Activated CD4-positive, alpha-beta T cell treated with anti-CD3 and anti-CD28 coated beads, Interleukin-2, amount 10 ng/mL, durations not matched to agents 7 days and 5 days (primary cell): ENCODE measurements at places on chromosomes 7 and 10. TPM values are rescaled to one million over a fixed set of nuclear protein-coding genes. Genes with fewer than 3 reads are reported as not detected.

Gene GIMAP2
- 97.7 TPM for total RNA-seq

DNA sequence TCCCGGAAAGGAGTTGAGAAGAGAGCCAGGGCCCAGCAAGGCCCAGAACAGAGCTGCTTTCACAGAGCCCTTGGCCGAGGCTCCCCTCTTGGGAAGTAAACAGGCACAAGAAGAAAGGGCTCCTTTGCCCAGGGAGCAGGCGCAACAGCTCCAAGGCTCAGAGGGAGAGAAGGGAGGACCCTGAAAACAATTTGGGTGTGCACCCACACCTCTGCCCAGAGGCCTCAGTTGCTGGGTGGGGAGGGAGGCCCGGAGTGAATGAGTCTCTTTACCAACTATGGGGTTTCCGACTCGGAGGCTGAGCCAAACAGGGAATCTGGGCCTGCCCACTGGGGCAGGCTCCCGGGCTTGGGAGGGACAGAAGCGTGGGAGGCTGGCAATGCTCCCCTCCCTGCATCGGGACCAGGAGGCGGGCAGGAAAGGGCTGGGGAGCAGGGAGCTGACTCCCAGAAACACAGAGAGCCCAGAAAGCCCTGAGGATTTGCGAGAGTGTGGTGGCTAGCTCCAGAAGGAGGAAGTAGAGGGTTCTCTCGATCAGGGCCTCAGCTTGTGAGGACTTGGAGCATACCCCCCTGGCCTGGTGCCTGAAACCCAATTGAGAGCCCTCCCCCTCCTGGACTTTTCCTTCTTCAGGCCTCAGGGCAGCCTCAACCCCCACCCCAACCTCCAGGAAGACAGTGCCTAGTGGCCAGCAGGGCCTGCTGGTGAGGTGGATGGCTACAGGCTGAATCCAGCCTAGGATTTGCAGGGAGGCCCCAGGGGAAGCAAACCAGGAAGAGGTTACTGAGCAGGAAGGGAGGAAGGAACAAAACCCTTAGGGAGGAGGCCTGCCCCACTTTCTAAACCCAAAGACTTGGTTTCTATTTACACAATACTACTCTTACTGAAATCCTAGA, 6.2 kb downstream of the C10orf105 start:
- H3K27me3 ChIP-seq: no peaks in the 10 kb centered on the region
- DNase-seq: no peak
- no peaks in the 10 kb centered on the region for H3K36me3 ChIP-seq
- H3K4me1 ChIP-seq: peaks cover 58% of the 10 kb centered on the region

DNA sequence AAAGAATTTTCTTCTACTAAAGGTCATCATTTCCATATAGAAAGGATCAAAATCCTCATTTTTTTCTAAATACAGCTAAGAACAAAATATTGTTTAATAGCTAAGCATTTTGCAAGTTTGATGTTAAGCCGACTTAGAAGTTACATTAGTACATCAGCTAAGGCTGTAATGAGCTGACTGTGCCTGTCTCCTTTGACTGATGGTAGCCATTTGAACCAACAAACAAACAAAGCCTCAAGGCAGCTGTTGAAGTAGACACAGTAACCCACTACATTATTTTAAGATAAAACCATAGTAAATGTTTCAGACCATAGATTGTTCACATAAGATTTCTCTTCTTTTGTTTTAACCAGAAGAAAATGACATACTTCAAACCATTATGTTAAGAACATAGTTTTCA, 210.9 kb upstream of the VSTM2A start:
- no peaks in the 10 kb centered on the region for H3K27me3 ChIP-seq
- no peaks in the 10 kb centered on the region for H3K4me1 ChIP-seq
- H3K27ac ChIP-seq: no peak overlapping the region
- DNase-seq: no peak
- no peak overlapping the region for H3K4me3 ChIP-seq

DNA sequence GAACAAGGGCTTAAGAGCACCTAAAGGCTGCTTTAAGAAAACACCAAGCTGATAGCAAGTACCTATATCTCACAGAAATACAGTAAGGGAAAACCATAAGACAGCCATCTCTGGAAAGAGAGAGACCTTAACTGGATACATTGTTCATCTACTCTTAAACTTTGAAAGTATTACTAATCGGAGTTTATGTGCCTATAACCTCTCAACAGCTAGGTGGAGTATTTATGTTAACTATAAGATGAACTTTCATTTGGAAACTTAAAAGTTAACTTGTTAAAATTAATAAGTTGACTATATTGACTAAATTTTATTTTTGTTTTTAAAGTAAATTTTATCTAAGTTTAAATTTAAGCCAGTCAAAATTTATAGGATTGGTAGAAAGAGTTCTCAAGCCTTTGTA, 90.6 kb downstream of the USP6NL start:
- no peak for DNase-seq
- no peak overlapping the region for H3K4me3 ChIP-seq
- H3K4me1 ChIP-seq: peaks cover 14% of the 10 kb centered on the region
- no peak overlapping the region for H3K27ac ChIP-seq

DNA sequence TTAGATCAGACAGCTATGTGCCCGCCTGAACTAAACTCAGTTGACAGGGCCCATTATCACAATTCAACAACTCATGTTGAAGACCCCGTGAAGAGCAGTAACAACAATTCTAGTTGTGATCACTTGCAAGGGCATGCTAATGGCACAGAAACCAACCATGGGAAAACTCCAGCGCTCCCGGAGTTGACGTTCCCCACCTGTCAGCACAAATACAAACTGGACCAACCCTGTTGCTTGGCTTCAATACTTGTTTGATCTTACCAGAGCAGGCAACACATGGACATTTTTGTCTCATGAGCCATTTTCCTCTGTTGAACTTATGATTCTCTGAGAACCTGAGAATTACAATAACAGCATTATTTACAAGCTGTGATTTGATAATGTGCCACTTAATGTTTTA, 119.0 kb upstream of the LANCL2 start:
- no peak overlapping the region for H3K27ac ChIP-seq
- H3K36me3 ChIP-seq: no peaks in the 10 kb centered on the region
- DNase-seq: no peak

Gene HSPA12A
- total RNA-seq: 0.08 TPM

Gene CARD11
- total RNA-seq: 167 TPM

Gene HK1
- 127 TPM for total RNA-seq

Gene HOXA9
- not detected for total RNA-seq

DNA sequence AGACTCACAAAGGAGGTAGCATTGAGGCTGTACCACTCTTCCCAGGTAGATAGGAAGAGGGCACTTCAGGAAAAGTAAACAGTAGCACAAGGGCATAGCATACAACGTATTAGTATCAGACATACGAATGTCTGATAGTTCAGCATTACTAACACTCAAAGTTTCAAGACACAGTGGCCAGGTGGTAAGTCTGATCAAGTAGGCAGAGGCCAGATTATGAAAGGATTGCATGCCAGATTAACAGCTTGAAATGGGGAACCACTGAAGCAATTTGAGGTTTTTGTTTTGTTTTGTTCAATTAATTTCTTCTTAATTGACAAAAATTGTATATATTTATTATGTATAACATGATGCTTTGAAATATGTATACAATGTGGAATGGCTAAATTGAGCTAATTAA, 45.7 kb upstream of the IL6 start:
- peaks cover 33% of the 10 kb centered on the region for H3K36me3 ChIP-seq
- no peak for DNase-seq
- H3K4me1 ChIP-seq: peaks cover 57% of the 10 kb centered on the region
- peaks cover 29% of the 10 kb centered on the region for H3K27me3 ChIP-seq
- peak overlapping the region; percentile 85 for H3K27ac ChIP-seq
- H3K4me3 ChIP-seq: no peak overlapping the region

- H3K4me3 ChIP-seq: no peak overlapping the region
- DNase-seq: no peak
- H3K27ac ChIP-seq: no peak overlapping the region
- H3K36me3 ChIP-seq: no peaks in the 10 kb centered on the region
- no peaks in the 10 kb centered on the region for H3K4me1 ChIP-seq
These were observed 78.0 kb downstream of the ADAM22 start for GRCh38 chr7:88012086-88012485.

DNA sequence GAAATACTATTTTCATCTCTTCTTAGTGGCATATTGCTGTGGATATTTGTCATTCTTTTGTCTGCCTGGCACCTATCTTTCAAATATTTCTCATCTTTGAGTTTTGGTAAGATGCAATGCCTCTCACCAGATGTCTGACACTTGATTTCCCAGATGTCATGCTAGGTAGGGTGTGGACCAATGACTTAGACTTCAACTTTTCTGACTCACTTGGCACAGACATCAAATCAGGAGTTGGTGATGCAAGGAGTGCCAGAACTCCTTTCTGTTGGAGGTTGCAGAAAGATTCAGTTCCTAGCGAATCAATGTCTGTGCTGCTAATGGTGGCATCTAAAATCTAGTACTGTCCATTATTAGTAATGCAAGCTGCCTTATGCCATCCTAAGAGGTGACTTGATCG, 216.9 kb upstream of the FERD3L start:
- no peak overlapping the region for H3K27ac ChIP-seq
- H3K4me1 ChIP-seq: no peaks in the 10 kb centered on the region
- no peaks in the 10 kb centered on the region for H3K36me3 ChIP-seq
- H3K27me3 ChIP-seq: no peaks in the 10 kb centered on the region
- no peak overlapping the region for H3K4me3 ChIP-seq
- DNase-seq: no peak
